ENCODE measurements at places on chromosomes 6 and 20.
A peak's percentile ranks its signal among the peaks of the same experiment; 100 is the strongest.

DNA sequence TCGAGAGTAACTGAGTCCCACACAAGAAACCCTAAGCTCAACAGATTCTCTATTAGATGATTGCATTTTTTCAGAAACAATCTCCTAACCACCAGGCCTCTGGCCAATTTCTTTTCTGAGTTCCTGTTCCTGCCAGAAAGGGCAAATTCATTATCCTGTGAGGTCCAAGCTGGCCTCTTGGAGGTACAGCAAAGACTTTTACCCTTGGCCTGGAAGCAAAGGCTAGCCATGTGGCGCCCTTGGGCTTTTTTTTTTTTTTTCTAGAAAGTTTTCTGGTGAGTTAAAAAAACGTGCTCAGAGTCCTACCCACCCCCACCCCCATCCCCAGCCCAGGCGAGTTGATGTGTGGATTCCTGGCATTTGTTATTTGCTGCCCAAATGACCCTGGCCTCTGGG is 59.0 kb upstream of the EEF1A1 start:
- DNase-seq = peak; percentile 47

DNA sequence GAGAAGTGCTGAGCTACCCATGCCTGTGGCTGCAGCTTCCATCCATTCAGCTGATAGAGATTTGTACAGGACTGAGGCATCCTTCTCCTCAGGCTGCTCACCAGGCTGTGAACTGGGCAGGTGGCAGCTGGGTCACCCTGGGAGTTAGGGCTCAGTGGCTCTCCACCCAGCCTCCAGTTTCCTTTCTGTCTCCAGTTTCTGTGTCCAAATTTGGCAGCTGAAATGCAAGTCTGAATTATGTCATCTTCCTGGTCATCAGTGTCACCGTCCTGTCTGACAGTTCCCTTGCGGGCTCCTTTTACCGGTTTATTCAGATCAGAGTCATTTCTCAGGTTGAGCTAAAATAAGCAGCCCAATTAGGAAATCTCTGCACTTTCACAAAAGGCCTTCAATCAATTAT is 93.3 kb downstream of the EDN1 start:
- no peak for DNase-seq

DNA sequence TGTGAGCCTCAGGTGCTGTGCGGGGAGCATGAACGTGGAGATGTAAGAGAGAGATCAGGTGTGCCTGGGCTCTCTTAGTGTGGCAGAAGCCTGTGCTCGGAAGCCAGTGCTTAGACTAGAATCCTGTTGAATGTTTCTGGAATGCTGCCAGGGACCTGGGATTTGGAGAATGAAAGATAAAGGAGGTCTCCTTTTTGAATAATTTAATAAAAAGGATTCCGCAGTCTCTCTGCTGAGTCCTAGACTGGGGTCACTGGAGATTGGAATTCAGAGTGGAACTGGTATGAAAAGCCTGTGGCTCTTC is 18.8 kb upstream of the EFCAB8 start:
- DNase-seq = no peak

DNA sequence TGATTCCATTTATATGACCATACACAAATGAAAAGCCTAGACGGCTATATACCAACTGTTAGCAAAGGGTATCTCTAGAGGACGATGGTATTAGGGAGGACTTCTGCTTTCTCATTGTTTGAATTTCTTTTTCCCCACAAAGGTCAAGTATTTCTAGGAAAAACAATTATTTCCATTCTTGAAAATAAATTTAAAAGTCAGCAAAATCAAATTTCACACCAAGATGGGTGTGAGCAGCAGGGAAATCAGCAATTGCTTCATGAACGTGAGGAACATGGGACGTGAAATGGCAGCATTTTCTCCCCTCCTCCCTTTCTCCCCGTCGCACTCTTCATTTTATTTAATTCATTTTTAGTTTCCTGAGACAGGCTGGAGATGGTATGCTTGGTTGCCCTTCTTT is 5.2 kb upstream of the ZFAND3 start:
- DNase-seq = no peak

GRCh38 chr6:125732398-125732797 is 17.0 kb upstream of the HEY2 start:
- no peak for DNase-seq

DNA sequence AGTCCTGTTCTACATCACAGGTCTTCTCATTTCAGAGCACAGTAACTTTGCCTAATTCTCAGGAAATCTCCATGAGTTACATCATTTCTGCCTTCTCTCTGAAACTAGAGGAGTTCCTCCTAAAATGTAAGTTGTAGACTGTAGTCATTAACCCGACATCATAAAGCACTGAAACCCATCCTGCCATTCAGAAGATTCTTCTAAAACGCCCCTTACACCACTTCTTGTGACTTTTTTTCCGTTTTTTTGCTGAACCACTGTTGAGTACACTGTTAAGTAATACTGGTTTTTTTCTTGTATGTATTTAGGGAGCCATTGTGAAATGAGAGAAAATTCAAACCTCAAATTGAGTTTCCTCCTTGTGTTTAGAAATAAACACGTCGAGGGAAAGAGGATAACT is 117.3 kb downstream of the MAP3K4 start:
- no peak for DNase-seq

GRCh38 chr6:44060612-44061374 is 66.5 kb downstream of the MRPL14 start:
- no peak for DNase-seq

- no peak for DNase-seq
These were observed 174.4 kb upstream of the RIN2 start for GRCh38 chr20:19583532-19584175.
